ENCODE measurements at places on chromosomes 4 and X.

DNA sequence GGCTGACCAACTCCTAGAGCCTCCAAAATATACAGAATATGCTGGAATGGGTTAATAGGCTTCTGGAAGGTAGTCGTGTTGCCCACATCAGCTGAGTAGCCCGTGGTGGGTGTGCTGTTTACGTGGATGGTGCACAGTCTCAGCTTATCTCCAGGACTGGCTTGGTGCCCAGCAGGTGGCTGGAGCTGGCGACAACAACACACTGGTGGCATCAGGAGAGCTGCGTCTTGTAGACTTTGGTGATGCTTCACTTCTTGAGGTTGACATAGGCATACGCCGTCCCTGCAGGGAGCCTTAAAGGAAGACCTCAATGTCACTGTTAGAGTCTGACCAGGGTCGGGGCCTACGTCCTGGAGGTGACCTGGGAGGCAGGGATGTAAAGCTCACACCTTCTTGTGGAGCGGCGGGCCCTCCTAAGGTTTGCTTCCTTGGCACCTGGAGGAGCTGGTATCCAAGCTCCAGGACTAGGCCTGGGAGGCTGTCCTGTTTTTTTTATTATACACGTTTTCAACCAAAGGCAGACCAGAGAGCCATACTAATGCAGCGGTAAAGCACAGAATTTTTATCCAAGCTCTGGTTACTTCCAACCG is 26.5 kb upstream of the RBMX start:
- no peak for DNase-seq

- DNase-seq: no peak
Measured at GRCh38 chr4:168248176-168248710, 70.3 kb downstream of the DDX60 start.

DNA sequence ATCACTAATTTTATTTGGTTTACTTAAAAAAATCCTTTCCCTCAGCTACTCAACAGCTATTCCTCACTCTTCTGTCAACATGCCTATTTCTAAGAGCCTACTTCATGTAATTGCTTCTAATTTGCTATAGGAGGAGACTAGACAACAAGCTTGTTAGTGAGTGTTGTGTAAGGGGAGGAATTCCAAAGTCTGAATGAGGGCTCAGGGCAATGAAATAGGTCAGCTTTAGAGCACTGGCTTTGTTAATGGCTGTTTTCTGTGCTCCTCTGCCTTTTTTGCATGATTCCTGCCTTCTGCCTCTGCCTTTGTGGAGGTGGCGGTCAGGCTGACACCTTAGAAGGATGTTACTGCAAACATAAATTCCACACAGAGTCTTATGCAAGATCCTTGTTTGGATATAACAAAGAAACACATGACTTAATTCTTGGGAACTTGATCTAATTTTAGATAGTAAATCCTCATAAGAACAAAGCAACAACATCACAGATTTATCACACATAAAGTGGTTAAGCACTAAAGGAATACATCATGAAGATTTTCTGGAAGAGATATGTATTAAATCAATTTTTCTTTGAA is 15.0 kb upstream of the PAGE1 start:
- DNase-seq: no peak

DNA sequence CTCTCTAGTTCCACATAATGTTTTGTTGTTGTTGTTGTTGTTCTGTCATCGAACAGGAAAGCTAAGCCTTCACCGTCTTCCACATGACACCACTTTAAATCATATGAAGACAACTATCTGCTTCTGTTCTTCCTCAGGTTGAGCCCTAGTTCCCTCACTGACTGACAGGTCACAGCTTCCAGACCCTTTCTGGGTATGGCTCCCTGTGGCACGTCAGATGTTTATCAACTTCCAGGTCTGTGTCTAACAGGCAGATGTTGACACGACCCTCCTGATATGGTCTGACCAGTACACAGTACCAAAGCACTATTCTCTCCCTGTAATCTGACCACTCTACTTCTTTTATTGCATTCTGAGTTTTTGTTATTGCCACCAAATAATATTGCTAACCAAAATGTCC is 51.4 kb downstream of the PRDM5 start:
- DNase-seq: no peak

DNA sequence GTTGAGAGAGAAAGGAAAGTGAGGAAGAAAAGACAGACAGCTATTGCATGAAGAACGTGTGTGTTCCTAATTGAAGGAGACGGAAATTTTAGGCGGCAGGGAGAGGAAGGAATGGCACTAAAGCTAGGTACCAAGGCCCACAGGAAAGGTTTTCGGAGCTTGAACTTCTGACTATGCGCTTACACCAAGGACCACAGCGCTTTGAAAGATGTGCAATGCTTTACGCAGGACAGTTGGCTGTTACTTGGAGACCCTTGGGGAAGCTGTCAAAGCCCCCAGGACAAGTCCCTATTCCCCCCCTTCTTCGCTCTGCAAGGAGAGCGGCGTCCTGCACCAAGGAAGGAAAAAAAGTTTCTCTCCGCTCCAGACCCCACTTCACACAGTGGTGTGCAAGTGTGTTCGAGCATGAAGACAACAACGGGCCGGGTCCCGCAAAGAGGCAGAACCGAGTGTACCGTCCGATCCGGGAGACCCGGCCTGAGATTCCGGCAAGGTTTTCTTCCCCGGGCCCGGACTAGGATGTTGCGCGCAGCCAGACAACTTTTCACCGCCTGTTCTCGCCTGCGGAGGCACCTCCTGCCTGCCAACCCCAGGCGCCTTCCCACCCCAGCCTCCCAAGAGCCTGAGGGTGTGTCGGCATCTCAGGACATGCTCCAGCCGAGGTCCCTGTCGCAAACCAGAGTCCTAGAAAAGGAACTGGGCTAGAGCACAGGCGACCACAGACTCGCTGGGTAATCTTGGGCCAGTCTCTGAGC is 896 bp downstream of the KDR start:
- DNase-seq: no peak

- DNase-seq: no peak
Measured at GRCh38 chr4:161894014-161894413, 269.8 kb downstream of the FSTL5 start.

DNA sequence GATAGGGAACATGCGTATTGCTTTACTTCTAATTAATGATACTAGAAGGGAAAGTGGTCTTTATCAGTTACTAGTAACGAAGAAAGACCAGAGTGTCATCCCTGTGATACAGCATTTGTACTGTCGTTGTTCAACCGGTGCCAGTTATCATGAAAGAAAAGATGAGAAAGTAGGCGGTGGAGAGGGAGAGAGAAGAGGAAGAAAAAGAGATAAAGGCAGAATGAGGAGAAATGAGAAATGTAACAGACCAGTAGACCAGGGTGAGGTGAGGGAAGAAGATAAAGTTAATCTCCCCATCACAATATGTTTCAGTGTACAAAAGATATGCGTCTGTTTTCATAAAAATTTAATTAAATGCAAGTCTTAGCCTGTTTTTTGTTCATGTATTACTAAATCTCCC is 135.2 kb upstream of the HPGD start:
- DNase-seq: no peak

- no peak for DNase-seq
Measured at GRCh38 chr4:183700407-183700806, 41.3 kb downstream of the TRAPPC11 start.

DNA sequence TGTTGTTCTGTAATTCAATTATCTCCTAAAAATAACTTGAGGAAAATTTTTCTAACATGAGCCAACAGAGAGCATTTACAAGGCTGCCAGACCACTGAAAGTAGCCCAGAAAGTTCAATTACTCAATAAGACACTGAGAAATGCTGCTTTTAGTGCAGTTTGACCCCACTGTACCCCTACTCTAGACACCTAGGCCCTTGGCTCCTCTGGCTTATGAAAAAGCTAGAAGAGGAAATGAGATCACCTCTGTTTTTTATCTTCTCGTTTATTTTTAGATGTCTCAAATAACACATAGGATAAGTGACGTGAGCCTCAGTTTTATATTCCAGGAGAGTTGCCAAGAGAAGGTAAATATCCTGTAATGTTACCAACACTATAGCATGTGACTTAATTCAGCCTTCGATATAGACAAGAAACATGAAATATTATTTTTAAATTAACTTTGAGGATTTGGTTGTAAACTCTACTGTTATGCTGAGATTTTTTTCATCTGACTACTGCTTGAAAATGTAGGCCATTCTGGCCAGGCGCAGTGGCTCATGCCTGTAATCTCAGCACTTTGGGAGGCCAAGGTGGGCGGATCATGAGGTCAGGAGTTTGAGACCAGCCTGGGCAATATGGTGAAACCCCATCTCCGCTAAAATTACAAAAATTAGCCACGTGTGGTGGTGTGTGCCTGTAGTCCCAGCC is 24.4 kb downstream of the TNIP3 start:
- DNase-seq: no peak

GRCh38 chr4:169379688-169380087 is 108.9 kb upstream of the SH3RF1 start:
- no peak for DNase-seq

DNA sequence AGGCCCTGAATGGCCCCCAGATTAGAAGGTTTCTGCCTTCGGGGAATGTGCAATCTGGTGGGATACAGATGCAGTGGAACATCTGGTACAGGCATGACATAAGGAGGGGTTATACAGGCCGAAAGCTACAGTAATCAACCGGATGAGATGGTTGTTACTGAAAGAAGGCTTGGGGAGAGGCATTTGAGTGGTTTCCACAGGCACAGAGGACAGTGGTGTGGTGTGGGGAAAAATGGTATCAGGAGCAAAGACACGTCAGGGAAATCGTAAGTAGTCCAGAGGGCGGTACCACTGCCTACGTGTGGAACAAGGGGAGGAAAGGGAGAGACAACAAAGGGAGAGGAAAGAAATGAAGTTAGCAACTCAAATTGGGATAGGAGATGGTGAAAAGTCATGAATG is 3.0 kb downstream of the PDLIM3 start:
- DNase-seq: no peak

GRCh38 chr4:184237612-184238011 is 19.9 kb upstream of the ENPP6 start:
- no peak for DNase-seq

DNA sequence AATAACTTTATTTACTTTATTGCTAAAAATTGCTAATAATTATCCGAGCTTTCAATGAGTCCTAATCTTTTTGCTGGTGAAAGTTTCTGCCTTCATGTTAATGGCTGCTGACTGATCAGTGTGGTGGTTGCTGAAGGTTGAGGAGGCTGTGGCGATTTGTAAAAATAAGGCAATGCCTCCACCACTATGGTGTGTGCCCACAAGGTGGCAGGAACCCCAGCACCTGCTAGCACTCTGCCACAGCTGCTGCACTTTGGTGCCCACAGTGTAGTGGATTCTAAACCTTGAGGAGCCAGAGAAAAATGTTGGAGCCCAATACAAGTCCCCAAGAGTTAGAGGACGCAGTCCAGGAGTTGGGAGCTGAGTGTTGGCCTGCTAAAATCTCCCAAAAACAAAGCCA is 1237.1 kb downstream of the PCDH19 start:
- DNase-seq: no peak

DNA sequence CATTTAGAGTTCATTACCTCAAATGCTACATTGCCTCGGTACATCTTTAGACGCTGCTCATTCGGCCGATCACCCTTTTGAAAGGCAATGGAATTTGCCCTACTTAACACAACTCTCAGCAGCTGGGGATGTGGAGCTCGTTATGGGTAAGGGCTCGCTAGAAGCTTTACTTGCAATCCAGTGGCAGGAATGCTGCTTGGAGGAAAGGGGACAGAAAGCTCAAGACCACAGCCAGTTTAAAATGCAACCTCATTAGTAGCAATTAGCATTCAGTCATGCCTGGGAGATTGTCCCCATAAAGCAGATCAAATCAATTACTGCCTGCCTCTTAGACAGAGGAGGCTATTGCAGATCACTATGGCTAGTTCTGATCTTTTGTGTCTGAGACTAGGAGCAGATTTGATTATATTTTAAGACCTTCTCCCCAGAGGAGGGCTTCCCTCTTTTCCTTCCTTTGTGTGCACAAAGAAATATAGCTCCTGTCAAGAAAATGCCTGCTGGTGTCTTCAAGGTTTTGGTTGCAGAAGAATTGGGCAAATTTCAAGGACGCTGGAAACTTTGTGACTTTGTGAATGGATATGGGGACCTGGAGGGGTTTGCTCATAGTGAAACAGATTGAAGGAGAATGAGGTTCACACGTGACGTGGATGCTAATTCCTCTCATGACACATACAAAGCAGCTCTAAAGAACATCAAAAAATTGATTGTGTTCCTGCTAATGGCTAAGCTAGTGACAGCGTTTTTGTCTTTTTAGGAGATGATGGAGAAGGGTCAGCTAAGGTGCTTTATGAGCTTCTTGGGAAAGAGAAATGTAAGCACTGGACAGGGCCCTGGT is 237.5 kb upstream of the GLRA2 start:
- DNase-seq: no peak

- no peak for DNase-seq
Measured at GRCh38 chr4:152700151-152700550, 20.4 kb upstream of the TMEM154 start.

GRCh38 chr4:23978002-23978401 is 88.2 kb upstream of the PPARGC1A start:
- DNase-seq: no peak

- DNase-seq: no peak
Measured at GRCh38 chr4:1137850-1138249, 24.5 kb upstream of the RNF212 start.

DNA sequence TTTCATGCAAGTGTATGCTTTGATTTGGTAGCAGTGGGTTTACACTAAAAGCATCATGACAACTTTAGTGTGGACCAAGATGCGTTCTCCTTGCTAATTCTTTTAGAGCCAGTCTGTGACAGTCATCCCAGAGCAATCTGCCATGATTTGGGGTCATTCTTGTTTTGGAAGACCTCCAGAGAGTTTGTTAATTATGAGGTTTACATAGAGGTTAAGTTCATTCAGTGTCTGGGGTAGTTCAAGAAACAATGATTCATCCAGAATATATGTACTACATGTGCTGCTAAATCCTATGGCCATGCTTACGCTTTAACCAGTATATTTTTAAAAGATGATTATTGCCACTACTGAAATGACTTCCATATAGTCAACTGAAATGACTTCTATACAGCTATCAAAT is 328.5 kb upstream of the AGA start:
- no peak for DNase-seq

DNA sequence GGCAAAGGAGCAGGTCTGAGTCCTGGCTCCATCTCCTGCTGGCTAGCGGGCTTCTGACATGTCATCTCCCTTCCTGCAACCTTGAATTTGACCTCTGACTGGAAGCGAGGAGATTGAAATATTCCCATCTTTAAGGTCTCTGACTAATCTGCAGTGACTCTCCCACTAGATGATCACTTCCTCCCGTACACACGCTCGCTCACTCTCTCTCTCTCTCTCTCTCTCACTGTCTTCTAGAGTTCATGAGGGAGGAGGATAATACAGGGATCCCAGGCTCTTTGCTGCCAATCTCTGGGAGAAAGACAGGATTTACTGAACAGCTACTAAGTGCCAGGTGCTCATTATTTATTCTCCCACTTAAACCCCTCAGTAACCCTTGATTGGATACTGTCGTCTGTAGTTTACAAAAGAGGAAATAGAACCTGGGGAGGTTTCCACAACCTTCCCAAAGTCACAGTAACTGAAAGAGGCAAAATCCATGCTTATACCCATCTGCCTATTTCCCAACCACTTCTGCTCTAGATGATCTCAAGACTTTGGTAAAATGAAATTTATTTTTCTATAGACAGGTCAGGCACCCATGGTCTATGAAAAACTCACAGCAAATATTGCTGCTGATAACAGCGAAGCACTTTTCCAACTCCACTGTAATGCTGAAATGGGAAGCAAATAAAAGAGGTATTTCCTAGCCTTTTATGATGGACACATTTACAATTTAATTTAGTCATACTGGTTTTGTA is 193.5 kb upstream of the C1QTNF7 start:
- DNase-seq: no peak

GRCh38 chrX:47644557-47645091 is 5.7 kb downstream of the ELK1 start:
- no peak for DNase-seq

- DNase-seq: no peak
Measured at GRCh38 chr4:29566371-29566770, 1153.8 kb upstream of the PCDH7 start.

GRCh38 chrX:39935411-39936064 is 162.2 kb downstream of the BCOR start:
- DNase-seq: no peak

Measured in ACHN (cell line).